ENCODE measurements at places on chromosomes 6 and 20.

DNA sequence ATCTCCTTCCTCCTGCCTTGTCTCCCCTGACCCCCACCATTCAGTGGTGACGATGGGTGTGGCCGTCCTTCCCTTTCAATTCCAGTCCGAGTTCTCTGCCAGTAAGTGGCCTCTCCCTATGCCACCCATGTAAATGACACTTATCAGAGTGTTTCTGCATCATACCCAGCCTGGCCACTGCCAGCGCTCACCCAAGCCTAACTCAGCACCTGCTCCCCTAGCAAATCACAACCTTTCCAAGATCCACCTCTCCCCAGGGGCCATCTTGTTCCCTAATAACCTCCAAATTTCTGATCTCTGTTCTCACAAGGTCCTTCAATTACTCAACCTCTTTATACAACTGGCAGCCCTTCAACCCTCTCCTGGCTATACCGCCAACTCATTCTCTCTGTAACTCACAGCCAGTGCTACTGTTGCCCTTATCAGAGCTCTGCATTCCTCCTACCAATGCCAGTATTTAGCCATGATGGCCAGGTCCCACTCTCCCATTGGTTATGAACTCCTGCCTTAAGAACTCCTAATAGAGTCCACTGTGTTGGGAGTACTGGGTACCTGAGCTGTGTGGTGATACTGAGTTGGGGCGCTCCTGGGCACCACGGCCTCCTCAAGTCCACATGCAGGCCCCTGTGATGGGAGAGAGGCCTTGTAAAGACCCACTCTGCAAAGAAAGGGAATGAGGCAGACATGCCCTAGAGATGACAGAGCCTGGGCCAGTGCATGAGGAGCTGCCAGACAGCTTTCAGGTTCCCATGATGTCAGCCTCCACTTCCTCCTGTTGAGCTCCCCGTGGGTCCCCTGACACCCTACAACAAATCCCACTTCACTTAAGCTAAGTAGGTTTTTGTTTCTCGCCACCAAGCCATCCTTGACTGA, 187.4 kb upstream of the RREB1 start:
- no peak for DNase-seq

DNA sequence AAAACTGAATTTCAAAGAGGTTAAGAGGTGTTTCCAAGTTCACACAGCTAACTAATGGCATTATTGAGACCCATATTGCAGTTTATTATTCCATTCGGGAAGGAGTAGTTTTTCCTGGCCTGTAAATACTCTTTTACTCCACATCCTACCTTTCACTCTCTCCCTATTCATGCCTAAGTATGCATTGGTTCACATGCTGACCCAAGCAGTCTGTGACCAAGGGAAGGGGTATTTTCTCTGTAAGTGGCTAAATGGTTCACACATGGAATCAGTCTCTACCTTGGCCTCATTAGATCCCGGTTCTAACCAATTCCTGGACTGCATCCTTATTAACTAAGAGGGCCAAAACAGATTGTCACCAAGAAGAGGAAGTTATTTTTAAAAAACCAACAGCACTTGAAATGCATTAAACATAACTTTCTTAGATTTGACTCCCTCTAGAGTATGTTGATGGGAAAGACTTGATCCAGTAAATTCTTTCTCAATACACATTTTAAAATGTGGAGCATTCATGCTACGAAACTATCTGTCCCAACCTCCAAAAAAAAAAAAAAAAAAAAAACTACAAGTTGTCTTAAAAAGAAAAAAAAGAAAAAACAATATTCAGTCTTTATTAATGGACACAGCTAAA, 17.8 kb upstream of the RSPO3 start:
- DNase-seq = no peak

DNA sequence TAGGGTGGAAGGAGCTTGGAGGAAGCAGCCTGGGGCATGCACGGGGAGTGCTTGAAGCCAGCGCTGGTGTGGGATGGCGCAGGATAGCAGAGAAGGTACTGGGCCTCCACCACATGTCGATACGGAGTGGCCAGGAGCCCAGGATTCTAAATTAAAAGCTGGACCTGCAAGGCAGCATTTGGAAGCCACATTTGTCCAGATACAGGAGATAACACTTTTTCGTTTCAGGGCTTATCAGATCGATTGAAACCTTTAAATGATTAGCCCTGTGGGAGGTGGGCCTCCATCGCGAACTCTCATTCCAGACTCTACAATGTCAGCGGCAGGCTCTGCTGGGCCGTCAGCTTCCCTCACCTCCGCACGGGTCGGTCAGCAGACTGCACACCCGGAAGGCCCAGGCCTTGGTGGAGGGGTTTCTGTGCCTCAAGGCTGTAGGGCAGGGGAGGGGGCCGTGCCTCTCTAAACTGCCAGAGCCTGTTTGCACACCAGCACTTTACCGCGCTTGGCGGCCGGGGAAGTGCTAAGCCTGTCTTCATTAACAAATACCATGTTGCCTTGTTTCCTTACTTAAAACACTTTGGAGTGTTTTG, 17.9 kb downstream of the EDN3 start:
- DNase-seq = no peak

DNA sequence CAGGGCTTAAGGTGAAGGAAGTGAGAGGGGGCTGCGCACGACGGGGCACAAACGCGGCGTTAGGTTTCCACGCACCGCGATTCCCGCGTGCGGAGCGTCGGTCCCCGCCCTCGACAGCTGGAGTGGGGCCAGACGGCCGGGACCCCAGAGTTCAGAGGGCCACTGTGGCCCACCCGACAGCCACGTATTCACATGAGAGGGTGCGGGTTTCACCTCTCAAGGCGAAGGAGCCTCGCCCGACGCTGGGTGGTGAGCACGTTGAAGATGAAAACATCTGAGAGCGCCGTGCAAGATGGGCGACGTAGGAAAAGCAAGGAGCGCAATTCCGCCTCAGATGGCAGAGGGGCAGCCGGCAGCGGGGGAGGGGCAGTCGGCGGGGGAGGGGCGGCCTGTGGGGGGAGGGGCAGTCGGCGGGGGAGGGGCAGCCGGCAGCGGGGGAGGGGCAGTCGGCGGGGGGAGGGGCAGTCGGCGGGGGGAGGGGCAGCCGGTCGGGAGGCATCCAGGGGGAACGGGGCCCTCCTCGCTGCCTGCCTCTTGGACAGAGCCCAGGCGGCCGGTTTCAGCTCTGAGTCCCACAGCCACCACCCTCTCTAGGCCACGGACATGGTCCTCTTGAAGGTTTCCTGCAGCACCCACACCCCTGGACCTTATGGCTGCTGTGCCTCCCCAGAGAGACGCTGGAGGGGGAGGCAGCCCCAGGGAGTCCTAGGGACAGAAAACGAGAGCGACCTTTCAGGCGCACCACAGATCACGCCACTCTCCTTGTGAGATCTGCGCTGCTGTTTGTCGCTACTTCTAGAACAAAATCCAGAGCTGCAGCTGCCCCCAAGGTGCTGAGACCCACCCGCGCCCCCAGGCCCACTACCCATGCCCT, 113.7 kb downstream of the DLL1 start:
- DNase-seq = peak; percentile 88

DNA sequence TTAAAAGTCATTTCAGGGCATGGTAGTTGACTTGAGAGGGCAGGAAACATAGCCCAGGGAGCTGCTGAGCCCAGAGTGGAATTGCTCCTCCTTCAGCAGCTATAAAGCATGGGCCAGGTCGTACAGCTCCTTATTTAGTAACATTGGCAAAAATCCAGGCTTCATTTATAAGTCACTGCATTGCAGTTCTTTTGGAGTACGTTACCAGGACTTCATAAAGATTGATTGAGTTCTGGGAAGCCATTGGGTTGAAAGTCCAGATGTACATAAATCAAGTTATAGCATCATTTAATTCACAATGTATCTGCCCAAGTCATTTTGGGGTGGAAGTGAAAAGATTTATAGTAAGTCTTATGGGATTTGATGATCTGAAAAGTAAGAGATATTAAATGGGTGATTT, 53.0 kb upstream of the ANKEF1 start:
- no peak for DNase-seq

- no peak for DNase-seq
Observed at GRCh38 chr20:62304331-62305148, 1.7 kb downstream of the ADRM1 start.

GRCh38 chr6:423055-423798, 31.7 kb downstream of the IRF4 start:
- no peak for DNase-seq

DNA sequence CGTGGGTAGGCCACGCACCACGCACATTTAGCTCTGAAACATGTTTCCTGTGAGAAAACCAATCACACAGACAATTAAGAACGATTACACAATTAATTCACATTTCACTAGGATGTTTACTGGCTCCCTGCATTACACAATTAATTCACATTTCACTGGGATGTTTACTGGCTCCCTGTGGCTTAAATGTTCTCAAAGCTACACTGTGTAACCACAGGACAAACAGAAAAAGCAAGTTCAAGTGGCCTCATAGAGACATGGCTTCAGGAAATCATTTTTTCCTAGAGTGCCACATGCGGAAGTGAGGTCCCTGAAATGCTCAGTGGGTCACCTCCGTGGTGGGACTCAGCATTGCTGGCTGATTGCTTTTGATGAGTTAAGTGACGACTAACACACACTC, 61.7 kb upstream of the XRN2 start:
- DNase-seq = peak; percentile 65

DNA sequence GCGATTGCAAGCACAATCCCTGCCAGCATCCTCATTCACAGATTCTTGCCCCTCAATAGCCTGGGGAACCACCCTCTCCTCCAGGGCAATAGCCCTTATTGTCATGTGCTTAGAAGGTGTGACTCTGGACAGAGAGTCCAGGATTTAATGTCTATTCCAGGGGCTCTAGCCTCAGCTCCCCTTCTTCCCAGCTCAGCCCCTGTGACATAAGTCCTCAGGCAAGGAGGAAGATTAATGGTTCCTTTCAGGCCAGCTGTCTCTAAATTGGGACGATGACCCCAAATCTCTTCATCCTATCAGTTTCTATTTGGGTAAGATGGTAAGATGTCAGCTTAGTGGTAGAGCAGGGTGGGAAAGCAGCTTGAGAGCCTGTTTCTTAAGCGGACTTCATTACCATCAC, 8.1 kb downstream of the LRFN2 start:
- DNase-seq = no peak

DNA sequence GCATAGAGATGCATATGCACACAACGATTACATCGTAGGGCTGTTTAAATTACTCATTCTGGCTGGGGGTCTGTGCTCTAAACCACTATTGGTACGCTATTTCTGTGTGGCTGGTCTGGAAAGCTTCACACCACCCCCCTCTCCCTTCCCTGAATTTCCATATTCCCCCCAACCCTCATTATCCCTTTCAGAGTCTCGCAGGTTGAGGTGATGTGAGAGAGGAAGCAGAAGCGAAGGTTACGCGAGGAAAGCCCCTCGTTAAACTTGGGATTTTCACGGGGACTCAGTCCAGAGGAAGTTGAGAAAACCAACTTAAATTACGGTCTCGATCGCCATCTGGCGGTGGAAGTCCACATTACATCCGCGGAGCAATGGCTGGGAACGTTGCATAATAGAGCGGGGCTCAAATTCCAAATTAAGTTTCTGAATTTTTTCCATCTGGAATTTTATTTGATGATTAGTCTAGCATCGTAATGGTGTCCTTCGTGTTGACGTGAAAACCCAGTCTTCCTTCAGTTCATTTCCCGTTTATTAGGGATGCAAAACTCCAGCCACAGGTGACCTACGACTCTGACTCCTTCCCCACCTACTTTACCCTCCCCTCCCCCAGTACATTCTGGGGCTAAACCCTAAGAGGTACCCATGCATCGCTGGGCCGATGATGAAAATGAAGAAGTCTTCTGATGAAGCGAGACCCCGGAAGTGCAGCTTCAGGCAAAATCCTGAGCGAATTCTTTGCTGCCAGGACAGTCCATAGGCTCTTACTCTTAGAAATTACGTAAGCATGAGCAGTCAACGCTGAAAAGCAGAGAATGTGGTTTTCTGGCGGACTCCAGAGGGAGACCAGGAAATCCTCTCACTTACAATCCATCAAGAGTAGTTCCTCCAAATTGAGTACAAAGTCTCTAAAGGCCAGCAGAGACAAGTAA, 19.7 kb downstream of the HLA-DOB start:
- DNase-seq = peak; percentile 26

DNA sequence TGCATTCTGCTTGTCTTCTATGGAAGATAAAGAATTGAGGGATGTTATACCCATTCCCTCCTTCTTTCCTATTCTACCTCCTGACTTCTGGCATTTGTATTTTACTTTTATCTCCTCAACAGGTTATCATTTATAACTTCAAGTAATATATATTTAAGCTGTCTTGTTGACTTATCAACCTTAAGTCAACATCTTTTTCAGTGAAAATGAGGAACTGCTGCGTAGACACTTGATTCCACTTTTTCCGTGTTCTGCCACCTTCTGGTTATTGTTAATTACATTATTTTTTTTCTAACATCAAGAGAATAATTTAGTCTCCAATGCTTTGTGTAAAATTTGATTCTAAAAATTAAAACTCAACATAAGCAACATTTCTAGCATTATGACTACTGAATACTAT, 107.5 kb downstream of the PRKN start:
- no peak for DNase-seq

- DNase-seq = no peak
Observed at GRCh38 chr20:1513801-1514200, 22.6 kb upstream of the SIRPB2 start.

- DNase-seq = no peak
Observed at GRCh38 chr6:104532462-104532861, 327.3 kb downstream of the HACE1 start.

Data from NCI-H774 (cell line).